ENCODE measurements at places on chromosomes 7 and 10. TPM values are rescaled to one million over a fixed set of nuclear protein-coding genes. Genes with fewer than 3 reads are reported as not detected.
A peak's percentile ranks its signal among the peaks of the same experiment; 100 is the strongest.

DNA sequence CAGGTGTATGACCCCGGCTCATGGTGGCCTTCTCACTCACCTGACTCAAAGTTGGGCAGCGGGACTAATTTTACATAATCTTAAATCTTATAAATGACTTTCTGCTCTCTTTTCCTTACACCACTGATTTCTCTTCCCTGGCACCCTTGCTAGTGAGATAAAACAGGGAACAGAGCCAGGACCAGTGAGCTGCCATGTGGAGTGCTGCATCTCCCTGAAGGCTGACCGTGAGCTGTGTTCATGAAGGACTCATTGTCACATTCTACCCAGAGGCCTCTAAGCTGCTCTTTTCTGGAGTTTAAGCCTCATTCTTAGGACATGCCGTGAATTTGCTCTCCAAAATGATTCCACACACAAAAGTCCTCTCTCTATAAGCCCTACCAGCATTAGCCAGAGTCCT is 762.3 kb downstream of the AUTS2 start:
- no peak overlapping the region for H3K4me3 ChIP-seq
- H3K4me1 ChIP-seq = peaks cover 13% of the 10 kb centered on the region
- H3K27ac ChIP-seq = no peak overlapping the region
- no peaks in the 10 kb centered on the region for H3K36me3 ChIP-seq
- DNase-seq = no peak
- H3K27me3 ChIP-seq = peaks cover 2% of the 10 kb centered on the region

GRCh38 chr10:16777473-16778370 is 39.5 kb downstream of the RSU1 start:
- peaks cover 26% of the 10 kb centered on the region for H3K4me1 ChIP-seq
- DNase-seq = peak; percentile 64
- H3K4me3 ChIP-seq = peak overlapping the region; percentile 35
- H3K27ac ChIP-seq = no peak overlapping the region
- H3K36me3 ChIP-seq = peaks cover 5% of the 10 kb centered on the region

Gene HMX2
- not detected for total RNA-seq

- peaks cover 41% of the 10 kb centered on the region for H3K4me1 ChIP-seq
- peaks cover 15% of the 10 kb centered on the region for H3K36me3 ChIP-seq
- H3K27ac ChIP-seq = no peak overlapping the region
- no peak for DNase-seq
Observed at GRCh38 chr10:844552-844951, 87.0 kb downstream of the LARP4B start.

DNA sequence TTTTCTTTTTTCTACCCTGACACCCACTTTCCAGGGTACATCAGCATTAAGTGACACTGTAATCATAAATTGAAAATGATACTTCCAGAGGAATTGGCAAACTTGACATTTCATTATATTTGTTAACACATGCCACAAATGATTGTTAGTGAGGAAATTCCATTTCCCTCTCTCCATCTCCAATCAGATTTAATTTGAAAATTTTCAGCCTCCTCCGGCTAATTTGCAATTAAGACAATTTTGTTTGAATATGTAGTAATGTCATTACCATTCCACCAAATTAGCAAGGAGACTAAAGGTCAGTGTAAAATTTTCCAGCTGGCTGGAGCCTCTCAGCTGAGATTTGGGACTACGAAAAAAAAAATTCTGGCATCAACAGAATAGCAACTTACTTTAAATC is 242.7 kb downstream of the FOXP2 start:
- no peak overlapping the region for H3K4me3 ChIP-seq
- DNase-seq = no peak
- H3K4me1 ChIP-seq = no peaks in the 10 kb centered on the region
- no peak overlapping the region for H3K27ac ChIP-seq

GRCh38 chr10:30752481-30752881 is 122.9 kb upstream of the LYZL2 start:
- no peaks in the 10 kb centered on the region for H3K27me3 ChIP-seq
- peaks cover 16% of the 10 kb centered on the region for H3K4me1 ChIP-seq
- no peak overlapping the region for H3K27ac ChIP-seq
- H3K4me3 ChIP-seq = no peak overlapping the region
- H3K36me3 ChIP-seq = no peaks in the 10 kb centered on the region

DNA sequence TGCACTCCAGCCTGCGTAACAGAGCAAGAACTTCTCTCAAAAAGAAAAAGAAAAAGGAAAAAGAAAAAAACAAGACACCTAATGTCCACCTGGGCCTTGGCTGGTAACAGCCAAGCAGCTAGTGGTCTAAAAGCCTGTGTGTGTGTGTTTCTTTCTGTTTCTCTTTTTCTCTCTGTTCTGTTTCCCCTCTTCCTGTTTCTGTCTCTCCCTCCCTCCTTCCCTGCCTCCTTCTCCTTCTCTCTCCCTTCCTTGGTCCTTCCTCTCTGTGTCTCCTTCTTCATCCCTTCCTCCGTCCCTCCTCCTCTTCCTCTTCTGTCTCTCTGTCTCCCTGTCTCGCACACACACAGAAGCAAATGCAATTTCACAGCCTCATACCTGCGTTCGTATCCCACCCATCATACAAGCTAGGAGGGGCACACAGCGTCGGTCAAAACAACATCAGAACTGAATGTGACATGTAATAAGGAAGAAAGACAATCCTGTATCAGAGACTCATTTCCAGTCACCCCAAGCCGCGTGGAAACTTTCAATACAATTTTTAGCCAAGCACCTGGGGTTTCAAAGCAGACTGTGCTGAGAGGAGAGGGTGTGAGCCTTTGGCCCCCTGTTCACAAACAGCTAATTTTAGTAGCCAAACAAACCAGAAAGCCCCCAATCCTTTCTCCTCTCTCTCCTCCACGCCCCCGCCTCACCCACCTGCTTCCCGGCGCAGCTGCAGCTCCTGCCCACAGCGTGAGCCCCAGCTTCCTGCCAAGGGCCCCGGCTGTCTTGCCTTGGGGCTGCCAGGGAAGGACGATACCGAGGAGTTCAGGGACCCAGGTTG is 50.2 kb upstream of the GNA12 start:
- peak overlapping the region; percentile 96 for H3K4me3 ChIP-seq
- DNase-seq = peak; percentile 73
- peak overlapping the region; percentile 92 for H3K27ac ChIP-seq
- H3K36me3 ChIP-seq = no peaks in the 10 kb centered on the region
- H3K4me1 ChIP-seq = peaks cover 12% of the 10 kb centered on the region

GRCh38 chr7:19530261-19530660 is 178.6 kb downstream of the POLR1F start:
- H3K4me3 ChIP-seq = no peak overlapping the region
- H3K27ac ChIP-seq = no peak overlapping the region
- no peaks in the 10 kb centered on the region for H3K36me3 ChIP-seq
- no peaks in the 10 kb centered on the region for H3K4me1 ChIP-seq
- no peak for DNase-seq
- H3K27me3 ChIP-seq = no peaks in the 10 kb centered on the region

- H3K4me3 ChIP-seq = no peak overlapping the region
- no peak for DNase-seq
- H3K4me1 ChIP-seq = peaks cover 17% of the 10 kb centered on the region
- H3K27ac ChIP-seq = no peak overlapping the region
Observed at GRCh38 chr10:338171-339037, 203.1 kb downstream of the ZMYND11 start.

DNA sequence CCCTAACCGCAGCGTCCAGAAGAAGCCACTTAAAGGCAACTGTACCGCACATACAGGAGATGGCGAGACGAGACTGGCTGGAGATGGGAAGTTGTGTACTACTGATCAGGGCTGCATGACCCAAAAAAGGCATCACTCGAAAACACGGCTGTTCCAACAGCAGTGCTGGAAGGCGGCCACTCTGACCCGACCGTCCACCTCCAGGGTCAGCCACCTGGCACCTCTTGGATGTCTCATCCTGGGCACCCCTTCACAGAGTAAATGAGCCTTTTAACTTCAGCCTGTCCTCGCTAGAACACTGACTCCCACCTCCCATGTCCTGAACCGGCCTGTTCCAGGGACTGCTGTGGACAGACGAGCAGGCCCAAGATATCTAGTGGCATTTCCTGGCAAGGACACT is 180.7 kb downstream of the DIP2C start:
- no peak overlapping the region for H3K4me3 ChIP-seq
- H3K4me1 ChIP-seq = peaks cover 16% of the 10 kb centered on the region
- H3K27me3 ChIP-seq = peaks cover 14% of the 10 kb centered on the region
- no peak overlapping the region for H3K27ac ChIP-seq
- DNase-seq = no peak

Gene UTF1
- not detected for total RNA-seq

DNA sequence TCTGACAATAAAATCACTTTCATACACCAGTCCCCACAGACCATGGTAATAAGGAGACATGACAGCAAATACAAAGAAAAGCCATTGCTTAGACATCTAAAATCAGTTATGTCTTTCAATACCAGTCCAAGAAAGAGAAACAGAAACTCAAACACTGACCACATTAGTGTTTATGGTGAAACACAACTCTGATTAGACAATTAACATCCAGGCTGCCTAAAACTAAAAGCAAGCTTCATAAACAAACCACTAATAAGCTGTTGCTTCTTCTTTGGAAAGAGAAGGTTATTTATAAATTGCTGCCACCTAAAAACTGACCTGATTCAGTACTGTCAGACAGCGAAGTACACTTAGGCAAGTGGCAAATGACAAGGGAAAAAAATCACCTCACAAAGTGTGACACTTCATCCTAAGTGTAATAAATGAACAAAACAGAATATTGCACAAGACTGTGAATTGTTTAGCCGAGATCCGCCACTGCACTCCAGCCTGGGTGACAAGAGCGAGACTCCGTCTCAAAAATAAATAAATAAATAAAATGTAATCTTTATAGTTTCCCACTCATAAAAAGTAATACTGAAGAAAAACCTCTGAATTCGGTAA is 277.4 kb downstream of the PARD3 start:
- H3K36me3 ChIP-seq = no peaks in the 10 kb centered on the region
- no peak overlapping the region for H3K4me3 ChIP-seq
- peaks cover 3% of the 10 kb centered on the region for H3K27me3 ChIP-seq

GRCh38 chr10:52100011-52100547 is 214.0 kb upstream of the DKK1 start:
- H3K36me3 ChIP-seq = no peaks in the 10 kb centered on the region
- no peak for DNase-seq
- H3K27ac ChIP-seq = no peak overlapping the region
- H3K27me3 ChIP-seq = no peaks in the 10 kb centered on the region

Gene SPDYE9
- not detected for total RNA-seq

DNA sequence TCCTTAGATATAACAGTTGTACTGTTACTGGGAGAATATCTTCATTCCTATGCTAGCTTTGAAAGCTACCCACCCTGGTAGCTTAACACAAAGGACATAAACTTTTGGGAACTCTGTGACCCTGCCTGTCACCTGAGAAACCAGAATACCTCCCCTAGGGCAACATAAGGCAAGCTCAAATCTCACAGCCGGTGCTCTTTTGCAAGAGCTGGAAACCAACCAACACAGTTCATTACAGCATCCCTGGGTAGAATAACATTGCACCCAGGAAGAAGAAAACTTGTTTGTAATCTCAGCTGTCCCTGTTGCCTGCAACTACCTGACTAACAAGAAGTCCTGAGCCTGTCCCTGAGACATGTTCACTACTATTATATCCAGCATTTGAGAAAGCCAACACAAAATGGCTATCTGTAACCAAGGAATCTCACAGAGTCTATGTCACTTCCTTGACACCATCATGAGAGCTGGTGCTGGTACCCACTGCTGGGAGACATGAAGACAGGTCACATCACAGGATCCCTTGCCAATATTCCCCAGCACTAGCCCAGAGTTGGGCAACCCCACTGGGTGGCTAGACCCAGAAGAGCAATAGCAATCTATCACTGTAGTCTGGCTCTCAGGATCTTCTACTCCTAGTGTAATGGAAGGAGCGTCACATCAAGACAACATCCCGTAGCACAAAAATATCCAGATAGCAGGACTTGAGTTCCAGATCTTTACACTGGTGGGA is 31.3 kb downstream of the AKR1C3 start:
- no peaks in the 10 kb centered on the region for H3K27me3 ChIP-seq
- H3K4me3 ChIP-seq = no peak overlapping the region
- no peak for DNase-seq
- no peak overlapping the region for H3K27ac ChIP-seq

Gene PRF1
- total RNA-seq = 497 TPM

GRCh38 chr7:55980266-55980665 is 15.9 kb downstream of the NIPSNAP2 start:
- no peaks in the 10 kb centered on the region for H3K27me3 ChIP-seq
- H3K27ac ChIP-seq = no peak overlapping the region
- no peaks in the 10 kb centered on the region for H3K4me1 ChIP-seq
- peaks cover 15% of the 10 kb centered on the region for H3K36me3 ChIP-seq
- DNase-seq = no peak

DNA sequence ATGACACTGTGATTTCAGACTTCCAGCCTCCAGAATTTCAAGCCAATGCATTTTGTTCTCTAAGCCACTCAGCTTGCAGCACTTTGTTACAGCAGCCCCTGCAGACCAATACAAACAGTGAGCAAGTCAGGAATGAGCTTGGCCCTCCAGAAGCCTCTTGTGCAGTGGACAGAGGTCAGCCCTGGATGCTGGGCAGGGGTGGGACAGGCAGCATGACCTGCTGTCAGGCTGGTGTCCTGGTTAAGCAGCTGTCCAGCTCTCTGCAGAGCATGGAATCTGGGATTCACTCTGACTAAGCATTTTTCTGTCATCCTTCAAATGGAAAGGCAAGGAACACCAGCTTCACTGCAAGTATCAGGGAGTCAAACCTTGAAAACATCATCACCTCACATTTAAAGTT is 85.5 kb upstream of the GDF10 start:
- H3K4me3 ChIP-seq = no peak overlapping the region
- no peak overlapping the region for H3K27ac ChIP-seq
- no peaks in the 10 kb centered on the region for H3K4me1 ChIP-seq
- DNase-seq = no peak

Gene SNX10
- 81.7 TPM for total RNA-seq

Gene HELLS
- total RNA-seq = 251 TPM

GRCh38 chr10:70845256-70845655 is 29.5 kb downstream of the SGPL1 start:
- DNase-seq = no peak
- H3K36me3 ChIP-seq = peaks cover 4% of the 10 kb centered on the region
- peaks cover 30% of the 10 kb centered on the region for H3K4me1 ChIP-seq
- H3K27me3 ChIP-seq = no peaks in the 10 kb centered on the region
- no peak overlapping the region for H3K4me3 ChIP-seq

Gene NEURL1
- 1.4 TPM for total RNA-seq

- no peaks in the 10 kb centered on the region for H3K4me1 ChIP-seq
Observed at GRCh38 chr7:145665499-145666258, 450.9 kb upstream of the CNTNAP2 start.

- no peaks in the 10 kb centered on the region for H3K27me3 ChIP-seq
- DNase-seq = no peak
- no peaks in the 10 kb centered on the region for H3K36me3 ChIP-seq
Observed at GRCh38 chr7:84055904-84056605, 138.5 kb downstream of the SEMA3A start.

Measured in natural killer cell treated with Interleukin-12 subunit alpha and Interleukin-12 subunit beta and Interleukin-15 and Interleukin-18, amount 100 ng/mL, for 72 hours (primary cell).